Activated CD4-positive, alpha-beta T cell treated with anti-CD3 and anti-CD28 coated beads for 24 hours (primary cell): ENCODE measurements at places on chromosomes 4 and X.

DNA sequence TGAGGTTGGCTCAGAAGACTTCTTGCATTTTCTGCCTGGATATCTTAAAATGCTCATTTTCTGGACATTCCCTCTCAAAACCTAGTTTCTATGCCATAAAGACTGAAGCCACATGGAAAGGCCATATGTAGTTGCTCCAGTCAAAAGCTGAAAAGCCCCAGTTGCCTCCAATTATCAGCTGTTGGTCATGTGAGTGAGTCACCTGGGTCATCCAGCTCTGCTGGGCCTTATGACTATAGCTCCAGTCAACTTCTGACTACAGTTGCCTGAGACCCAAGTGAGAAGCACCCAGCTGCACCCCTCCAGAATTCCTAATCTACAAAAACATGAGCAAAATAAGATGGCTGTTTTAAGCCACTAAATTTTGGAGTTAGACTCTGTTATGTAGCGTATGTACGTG is 41.9 kb downstream of the HELQ start:
- no peak for DNase-seq

DNA sequence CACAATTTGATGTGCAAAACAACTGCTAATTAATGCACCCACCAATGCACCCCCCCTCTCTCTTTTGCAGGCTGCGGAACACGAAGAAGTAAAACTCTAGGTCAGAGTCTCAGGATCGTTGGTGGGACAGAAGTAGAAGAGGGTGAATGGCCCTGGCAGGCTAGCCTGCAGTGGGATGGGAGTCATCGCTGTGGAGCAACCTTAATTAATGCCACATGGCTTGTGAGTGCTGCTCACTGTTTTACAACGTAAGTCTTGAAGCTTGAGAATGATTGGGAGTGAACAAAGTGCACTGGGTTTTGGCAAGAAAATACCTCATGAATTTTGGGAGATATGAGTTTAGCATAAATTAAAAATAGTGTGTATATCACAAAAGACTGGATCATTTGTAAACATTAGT is 28.9 kb downstream of the TMPRSS11E start:
- DNase-seq, result no peak

DNA sequence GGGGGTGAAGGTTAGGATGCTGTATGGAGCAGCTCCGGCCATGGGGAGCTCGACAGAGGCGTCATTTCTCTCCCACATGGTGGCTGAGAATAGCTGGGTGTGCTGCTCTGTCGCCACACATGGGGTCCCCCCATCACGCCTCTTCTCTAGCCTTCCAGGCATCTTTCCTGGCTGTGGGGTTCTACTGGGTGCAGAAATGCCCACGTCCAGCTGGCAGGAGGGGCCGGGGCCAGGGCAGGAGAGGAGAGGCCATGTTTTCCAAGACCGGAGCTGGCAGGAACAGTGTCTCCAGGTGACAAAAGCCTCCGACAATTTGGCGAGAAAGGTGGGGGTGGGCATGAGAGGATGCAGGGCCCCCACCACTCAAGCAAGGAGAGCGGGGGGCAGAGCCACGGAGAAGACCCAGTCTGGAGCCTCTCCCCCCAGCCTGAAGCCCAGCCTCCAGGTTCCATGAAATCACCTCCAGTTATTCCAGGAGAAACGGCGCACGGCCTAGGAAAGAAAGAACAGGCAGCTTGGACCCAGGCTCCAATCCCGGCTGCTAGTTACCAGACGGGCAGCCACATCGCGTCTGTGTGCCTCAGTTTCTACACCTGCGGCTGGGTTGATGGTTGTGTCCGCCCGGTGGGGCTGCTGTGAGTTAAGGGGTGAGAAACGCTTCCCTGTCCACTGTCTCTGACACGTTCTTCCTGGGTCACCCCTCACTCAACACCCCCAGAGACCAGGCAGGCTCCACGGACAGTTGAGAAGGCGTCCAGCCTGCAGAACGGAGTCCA is 27.4 kb upstream of the SPON2 start:
- DNase-seq, result no peak

DNA sequence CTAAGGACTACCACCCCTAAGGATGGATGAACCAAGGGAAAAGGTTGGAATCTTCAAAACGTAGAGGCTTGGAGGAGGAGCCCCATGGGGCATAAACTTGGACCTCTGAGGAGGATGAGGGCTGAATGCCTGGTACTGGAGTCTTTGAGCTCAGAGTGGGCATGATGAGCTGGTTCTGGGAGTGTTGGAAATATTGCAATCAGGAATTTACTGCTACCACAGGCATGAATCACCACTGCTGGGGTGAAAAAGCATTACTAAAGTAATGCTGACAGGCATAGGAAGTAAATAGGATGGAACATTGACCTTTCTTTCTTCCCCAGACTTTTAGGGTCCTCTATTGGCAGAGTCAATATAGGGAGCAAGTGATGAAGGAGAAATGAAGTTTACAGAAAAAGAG is 105.8 kb upstream of the RPS6KA3 start:
- DNase-seq, result no peak

DNA sequence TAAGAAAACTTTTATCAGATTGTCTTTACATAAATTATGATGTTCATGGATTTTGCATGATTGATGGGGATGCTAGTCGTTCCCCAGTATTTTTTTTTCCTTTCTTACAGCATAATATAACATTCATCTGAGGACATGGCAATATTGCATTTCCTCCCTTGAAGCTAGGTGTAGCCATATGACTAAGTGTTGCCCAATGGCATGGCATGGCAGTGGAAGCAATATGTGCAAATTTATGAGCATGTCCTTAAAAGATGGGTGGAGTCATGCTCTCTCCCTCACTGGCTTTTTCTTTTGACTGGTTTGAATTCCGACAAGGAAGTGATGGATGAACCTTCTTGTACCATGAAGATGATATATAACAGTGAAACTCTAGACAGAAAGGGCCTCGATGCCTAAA is 96.3 kb downstream of the BANK1 start:
- no peak for DNase-seq

DNA sequence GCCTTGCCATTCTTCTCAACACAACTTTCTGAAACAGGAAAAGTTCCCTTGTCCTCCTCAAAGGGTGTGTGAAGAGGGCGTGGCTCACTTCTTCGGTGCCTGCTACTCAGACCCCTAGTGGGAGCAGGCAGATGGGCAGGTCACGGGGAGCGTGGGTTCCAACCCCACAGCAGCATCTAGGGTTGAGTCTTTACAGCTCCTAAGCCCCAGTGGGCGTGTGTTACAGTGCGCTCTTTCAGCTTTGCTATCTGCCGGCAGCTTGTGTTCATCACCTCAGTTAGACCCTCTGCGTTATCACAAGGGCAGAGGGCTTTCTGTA is 57.5 kb upstream of the KLF3 start:
- no peak for DNase-seq

- DNase-seq, result no peak
Observed at GRCh38 chrX:150846130-150846529, 52.3 kb downstream of the CD99L2 start.

GRCh38 chr4:81257816-81258215 is 42.8 kb upstream of the PRKG2 start:
- DNase-seq, result no peak

GRCh38 chr4:182169987-182170386 is 73.2 kb upstream of the TENM3 start:
- no peak for DNase-seq

DNA sequence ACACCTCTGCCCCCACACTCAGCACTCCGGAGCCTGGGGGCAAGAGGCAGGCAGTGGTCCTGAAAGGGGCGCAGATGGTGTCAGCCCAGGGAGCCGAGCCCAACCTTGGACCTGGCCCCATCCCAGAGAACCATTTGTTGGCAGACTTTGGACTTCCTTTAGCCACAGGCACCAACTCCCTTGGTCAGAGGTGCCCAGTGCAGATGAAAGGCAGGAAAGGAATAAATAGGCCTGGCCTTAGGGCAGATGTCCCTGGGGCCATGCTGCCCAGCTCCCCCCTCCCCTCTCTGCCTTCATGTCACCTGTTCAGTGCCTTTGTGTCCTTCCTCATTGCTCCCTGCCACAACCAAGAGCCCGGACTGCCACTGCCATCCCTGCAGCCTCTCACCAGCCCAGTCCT is 52.8 kb downstream of the SEL1L3 start:
- no peak for DNase-seq

DNA sequence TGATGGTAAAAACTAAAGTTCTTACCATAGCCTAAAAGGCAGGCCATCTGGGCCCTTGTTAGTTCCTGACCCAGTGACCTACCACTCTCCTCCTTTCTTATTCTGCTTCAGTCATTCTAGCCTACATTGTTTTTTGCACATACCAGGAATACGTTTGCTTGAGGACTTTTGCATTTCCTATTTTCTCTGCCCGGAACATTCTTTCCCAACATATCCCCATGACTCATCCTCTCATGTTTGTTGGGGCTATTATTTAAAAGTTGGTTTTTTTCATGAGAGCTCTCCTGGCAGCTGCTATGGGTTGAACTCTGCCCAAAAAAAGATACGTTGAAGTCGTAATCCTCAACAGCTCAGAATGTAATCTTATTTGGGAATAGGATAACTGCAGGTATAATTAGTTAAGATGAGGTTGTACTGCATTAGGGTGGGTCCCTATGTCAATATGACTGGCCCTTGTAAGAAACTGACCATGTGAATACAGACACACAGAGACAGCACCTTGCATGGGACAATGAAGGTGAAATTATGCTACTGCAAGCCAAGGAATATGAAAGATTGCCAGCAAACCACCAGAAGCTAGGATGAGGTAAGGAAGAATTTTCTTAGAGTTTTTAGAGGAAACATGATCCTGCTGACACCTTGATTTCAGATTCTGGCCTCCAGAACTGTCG is 138.3 kb upstream of the PDHA2 start:
- DNase-seq, result no peak

DNA sequence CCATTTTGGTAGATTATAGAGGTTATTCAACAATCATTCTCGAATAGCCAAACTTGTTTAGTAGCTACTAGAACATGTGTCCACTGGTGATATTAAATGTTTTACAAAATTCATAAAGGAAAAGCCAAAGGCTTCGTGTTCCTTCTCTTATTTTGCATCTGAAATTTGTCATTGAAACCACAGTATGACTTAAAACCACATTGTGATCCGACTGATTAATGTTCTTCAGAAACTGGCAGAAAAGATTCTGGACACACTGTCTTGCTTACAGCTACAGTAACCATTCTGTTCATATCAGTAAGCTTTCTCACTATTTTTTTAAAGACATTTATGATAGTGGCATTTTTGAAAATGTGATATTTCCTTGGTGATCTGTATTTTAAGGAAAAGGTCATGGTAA is 2.6 kb upstream of the SMARCA1 start:
- no peak for DNase-seq

- DNase-seq, result no peak
Observed at GRCh38 chrX:131565909-131566308, 22.0 kb downstream of the OR13H1 start.

GRCh38 chr4:6298035-6298434 is 28.4 kb downstream of the WFS1 start:
- no peak for DNase-seq

DNA sequence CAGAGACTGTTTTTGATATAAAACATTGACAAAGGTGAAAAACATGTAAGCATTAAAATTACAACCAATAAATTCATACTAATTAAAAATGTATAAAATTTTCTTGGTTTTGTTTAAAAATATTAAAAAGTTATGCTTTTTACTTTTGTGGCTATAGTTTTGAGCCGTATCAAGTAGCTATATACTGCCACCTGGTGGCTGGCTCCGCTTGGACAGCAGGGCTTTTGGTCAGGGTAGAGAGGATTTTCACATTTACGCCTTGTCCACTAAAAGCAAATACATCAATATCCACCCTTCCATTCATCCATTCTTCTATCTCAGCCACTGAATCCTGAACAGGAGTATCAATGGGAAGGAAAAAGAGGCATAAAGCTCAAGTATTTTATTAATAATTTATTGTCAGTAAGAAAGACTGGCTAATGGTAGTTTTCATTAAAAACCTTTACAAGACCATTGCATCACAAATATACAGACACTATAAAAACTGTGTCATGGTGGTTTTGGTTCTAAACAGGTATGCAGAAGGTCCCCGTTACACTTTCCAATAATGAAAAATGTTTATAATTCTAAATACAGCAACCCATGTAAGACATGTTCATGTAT is 32.1 kb upstream of the MTNR1A start:
- DNase-seq, result peak; percentile 49

- no peak for DNase-seq
Observed at GRCh38 chrX:78213331-78213730, 73.9 kb upstream of the TAF9B start.

DNA sequence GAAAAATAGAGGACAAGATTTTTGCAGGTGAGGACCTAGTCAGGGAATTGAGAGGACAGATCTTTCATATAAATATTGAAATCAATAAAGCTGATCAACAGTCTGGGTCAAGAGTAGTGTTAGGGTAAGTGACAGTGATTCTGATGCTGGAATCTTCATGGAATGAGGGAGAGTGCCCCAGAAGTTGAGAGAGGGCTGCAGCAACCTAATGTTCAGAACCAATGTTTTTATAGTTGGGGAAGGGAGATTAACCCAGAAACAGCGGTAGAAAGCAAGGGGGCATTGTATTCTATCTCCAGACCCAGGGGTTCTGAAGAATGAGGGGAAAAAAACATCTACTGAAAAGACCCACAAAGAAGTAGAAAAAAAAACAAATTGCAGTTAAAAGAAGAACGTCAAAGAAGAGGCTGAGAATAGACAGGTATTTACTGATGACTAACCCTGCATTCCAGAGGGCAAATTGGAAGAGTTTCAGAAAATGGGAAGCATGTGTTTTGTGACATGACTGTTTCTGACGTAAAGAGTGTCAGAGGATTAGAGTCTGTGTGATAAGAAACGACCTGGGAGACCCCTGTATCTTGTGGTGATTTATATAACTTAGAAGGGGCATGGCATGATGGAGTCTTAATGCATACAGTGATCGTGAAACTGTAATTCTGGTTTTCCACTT is 819.6 kb upstream of the EPHA5 start:
- DNase-seq, result no peak

- DNase-seq, result peak; percentile 28
Observed at GRCh38 chr4:101418055-101418454, 70.7 kb upstream of the PPP3CA start.

GRCh38 chr4:16759931-16760582 is 138.4 kb downstream of the LDB2 start:
- DNase-seq, result no peak

DNA sequence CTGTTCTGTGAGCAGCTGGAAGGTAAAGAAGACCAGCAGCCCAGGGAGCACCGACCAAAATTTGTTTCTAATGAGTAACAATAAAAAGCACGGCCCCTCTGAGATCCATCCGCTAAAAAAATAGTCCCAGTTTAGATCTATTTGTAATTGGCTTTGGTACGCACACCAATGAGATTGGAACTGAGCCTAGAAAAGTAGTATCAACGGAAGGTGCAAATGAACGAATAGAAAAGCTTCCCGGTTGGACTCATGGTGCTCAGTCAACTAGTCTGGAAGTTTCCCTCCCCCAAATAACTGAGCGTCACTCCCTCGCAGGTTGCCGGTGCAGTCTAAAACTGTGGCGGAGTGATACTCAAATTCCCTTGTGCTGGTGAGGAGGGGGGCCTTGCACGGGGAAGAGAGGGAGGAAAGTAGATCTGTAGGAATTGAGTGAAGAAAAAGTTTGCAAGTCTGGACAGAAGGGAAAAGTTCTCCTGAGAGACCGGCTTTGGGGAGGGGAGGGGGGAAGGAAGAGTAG is at the start of gene COL4A5:
Gene COL4A5, plus strand, starts transcription at position 413 of the 517 bp plus-strand sequence. CDS start 288 bp downstream, outside the sequence.
- DNase-seq, result no peak
